ENCODE measurements at places on chromosomes 5 and 9. TPM values are rescaled to one million over a fixed set of nuclear protein-coding genes. Genes with fewer than 3 reads are reported as not detected.

DNA sequence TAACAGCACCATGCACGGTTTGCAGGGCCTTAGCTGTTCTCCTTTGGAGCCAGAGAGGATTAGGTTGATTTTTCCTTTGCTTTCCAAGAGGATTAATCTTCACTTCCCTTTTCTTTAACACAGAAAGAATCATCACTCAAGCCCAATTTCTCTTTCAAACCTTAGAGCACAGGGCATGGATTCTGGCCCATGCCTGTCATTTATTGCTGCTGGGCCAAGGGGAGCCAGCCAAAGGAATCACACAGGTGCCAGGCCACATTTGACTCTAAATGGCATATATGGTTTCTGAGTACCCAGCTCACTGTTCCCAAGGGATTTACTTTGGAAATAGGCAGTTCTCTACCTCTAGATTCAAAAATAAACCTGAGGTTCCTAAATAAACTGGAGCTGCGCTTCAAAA is 58.3 kb downstream of the FBXL7 start:
- no peak for DNase-seq

GRCh38 chr5:175353926-175354325 is 90.1 kb downstream of the DRD1 start:
- DNase-seq = no peak

GRCh38 chr5:95417971-95418370 is 26.8 kb downstream of the FAM81B start:
- DNase-seq = no peak

DNA sequence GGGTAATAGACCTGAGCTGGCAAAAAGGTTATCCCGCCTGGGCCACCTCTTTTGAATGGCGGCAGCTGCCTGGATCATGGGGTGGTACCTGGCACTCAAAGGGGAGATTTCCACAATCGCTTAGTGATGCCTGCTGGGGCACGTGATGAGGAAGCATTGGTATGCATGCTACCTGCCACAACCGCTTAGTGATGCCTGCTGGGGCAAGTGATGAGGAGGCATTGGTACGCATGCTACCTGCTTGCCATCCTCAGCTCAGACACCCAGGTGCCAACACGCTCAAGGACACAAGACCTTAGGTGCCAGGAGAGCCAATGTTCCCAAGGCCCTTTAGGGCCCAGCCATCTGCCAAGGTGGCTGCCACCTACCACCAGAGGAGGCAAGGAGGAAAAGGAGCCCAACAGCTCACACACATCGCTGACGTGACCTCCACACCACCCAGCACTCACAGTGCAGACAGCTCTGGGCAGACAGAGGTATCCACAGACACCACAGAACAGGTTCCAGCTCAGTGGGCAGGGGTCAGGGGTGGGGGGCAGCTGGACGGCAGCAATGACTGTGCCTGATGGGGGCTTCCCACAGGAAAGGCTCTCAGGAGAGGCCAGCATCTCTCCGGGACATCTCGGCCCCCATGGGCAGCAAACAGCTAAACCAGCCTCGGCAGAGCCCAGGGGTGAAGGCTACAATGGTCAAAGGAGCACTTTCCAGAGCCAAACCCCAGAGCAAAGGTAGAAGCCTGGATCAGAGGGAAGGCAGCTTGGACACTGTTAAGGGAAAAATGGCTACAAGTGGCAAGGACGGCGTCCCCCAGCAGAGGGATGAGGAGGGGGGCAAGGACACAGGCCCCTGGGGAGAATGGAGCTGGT is 43.0 kb upstream of the SARDH start:
- no peak for DNase-seq

DNA sequence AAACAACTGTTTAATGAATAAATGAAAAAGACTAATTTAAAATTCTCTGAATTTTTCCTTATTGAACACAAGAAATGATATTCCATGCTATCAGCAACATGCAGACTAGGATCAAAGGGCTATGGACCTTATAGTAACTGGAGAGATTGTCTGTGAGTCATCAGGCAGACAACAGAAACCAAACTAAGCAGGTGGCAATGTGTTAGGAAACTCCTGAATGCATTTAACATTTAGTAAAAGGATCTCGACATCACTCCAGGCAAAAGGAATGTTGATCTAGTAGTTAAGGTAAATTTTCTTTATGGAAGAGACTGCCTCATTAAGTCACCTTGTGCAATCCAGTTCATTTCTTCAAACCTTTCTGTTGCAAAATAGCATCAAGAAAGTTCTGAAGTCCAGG is 58.4 kb downstream of the ARL15 start:
- peak; percentile 82 for DNase-seq

GRCh38 chr9:463455-464171 is 248.9 kb downstream of the DOCK8 start:
- DNase-seq = no peak

GRCh38 chr5:130955041-130955440 is 210.0 kb downstream of the HINT1 start:
- DNase-seq = no peak

DNA sequence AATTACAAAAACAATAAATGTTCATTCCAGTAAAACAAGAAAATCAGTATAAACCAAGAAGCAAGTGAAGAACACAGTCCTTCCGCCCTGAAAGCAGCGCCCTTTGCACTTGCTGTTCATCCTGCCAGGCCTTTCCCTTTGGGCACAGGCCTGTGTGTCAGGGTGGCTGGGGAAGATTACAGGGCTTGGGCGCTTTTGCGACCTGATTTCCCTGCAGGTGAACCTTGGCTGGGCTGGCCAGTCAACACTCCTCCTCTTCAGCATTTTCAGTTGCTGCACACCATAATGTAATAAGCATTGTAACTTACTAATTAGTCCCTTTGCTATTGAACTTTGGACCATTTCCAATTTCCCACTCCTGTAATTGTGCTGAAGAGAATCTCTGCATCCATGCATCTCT is 38.6 kb upstream of the TDRD7 start:
- DNase-seq = peak; percentile 39

Gene TMC1
- polyA plus RNA-seq = 0.16 TPM

GRCh38 chr9:75046725-75047345 is 18.7 kb upstream of the CARNMT1 start:
- no peak for DNase-seq

Gene PCDHA9
- 0.24 TPM for polyA plus RNA-seq

Gene MARCOL
- not detected for polyA plus RNA-seq

All from large intestine (tissue), 12 donors.